ENCODE measurements at places on chromosomes 2 and 18. TPM values are rescaled to one million over a fixed set of nuclear protein-coding genes. Genes with fewer than 3 reads are reported as not detected.
A peak's percentile ranks its signal among the peaks of the same experiment; 100 is the strongest.

Gene KRTCAP3
- not detected for total RNA-seq

Gene SPP2
- not detected for total RNA-seq

Gene NYAP2
- total RNA-seq, result not detected

DNA sequence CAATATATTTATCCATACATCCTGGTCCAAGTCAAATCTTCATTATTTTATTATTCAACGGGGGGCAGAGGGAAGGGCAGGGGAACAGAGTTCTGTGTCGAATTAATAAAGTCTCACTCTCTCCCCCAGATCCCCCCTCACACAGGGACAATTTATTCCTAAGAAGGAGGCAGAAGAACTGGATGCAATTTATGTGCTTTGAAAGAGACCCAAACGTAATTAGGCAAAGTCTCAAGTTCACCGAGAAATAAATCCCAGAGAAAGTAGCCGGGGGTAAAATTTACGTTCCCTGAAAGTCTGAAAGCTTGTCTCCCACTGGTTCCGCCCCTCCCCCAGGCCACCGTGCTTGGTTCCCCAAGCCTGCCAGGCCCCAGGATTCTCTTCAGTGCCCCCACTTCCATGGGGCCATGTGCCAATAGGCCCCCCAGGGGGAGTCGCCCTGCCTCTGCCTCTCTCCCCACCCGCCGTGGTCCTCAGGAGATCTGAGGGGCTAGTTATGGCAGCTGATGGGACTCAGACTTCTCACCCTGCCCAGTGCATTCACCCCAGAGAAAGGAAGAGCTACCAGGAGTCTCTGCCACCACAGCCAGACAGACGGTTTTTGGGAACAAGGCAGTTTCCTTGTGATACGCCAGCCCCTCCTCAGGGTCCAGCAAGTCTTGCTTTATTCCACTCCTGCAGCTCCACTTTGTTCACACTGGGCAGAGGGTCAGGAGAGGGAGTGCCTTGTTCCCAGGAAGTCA lies 215.5 kb downstream of the CYP26B1 start:
- no peak for DNase-seq

DNA sequence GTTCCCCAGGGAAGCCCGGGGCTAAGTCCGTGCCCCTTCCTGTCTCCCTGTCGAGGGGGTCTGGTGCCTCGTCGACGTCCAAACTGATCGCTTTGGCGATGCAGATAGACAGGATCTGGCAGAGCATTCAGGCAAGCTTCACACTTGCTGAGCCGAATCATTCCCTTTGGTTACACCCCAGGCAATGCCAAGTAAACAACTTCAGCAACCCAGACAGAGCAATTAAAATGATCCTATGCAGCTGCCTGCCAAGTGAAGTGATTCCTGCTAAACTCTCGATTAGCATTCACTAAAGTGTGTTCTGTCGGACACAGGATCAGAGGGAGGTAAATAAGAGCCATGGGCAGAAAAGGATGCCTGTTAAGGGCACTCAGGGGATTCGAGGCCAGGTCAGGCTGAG lies 108.2 kb upstream of the RAB12 start:
- no peak for DNase-seq

DNA sequence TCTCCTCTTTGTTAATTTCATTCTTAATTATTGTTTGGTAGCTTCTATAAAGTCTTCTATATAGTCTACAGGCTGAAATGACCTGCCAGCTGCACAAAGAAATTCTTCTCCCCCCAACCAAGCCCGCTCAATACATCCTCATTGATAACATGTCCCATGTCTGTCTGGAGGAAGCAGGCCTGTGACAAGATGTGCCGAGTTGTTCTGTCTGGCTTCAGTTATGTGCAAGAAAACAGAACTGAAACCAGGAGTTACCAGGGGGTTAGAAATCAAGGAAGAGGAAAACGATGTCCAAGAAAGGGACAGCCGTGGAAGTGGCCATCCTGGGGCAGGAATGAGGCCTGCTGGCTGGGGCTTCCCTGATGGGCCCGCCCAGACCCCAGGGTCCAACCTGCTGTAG lies 57.6 kb downstream of the MTCL1 start:
- no peak for DNase-seq

DNA sequence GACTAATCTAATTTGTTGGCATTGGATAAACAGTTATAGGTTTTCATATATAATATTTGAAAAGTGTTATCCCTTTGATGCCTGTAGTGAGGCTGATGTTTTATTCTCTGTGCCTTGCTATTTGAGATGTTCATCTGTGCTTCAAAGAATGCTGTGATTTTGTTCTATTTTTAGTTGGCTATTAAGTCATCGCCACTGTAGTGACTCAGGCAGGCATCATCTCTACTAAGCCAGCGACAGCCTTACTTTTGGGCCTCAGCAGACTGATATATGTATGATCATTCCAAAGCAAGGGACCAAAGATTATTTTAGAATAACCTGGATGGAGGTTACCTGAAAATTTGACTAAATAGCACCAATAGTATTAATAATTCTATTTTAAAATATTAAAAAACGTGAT lies 1674.5 kb upstream of the NXPH2 start:
- DNase-seq, result peak; percentile 85

DNA sequence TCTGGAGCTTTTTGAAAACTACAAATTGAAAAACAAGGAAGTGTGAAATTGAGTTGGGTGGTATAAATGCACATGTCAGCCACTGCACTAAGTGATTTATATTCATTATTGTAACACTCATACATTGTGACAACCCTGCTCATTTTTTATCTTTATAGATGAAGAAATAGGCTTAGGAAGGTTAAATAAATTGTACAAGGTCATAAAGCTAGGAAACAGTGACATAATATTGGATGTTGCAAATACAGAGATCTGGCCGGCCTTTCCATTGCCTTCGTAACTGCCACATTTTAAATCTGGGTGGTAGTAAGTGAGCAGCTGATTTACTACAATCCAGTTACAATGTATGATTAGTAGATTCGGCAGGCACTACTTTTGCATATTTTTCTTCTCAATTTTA lies 76.6 kb upstream of the LPIN2 start:
- no peak for DNase-seq

Measured in myocyte (in vitro differentiated cells).